COLO829 (cell line): ENCODE measurements at places on chromosomes 1 and 21.

DNA sequence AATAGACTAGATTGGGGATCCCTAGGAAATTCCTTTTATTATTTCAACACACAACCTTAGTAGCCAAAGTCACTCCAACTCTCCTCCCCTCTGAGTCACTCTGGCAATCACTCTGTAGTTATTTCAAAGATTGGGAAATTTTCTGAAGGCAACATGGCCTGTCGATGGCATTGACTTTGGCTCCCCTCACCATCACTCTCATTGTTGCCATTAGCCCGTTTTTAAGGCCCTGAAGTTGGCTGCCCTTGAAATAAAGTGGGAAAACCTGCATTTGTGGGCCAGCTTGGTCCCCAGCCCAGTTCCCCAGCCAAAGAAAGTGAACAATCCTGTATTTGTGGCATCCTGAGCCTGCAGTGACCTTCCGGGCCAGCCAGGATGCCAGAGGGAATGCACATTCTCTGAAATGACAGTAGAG lies 52.5 kb downstream of the CDC7 start:
- peak; percentile 23 for DNase-seq

GRCh38 chr1:241979071-241979470 lies 19.8 kb downstream of the MAP1LC3C start:
- DNase-seq, result no peak

DNA sequence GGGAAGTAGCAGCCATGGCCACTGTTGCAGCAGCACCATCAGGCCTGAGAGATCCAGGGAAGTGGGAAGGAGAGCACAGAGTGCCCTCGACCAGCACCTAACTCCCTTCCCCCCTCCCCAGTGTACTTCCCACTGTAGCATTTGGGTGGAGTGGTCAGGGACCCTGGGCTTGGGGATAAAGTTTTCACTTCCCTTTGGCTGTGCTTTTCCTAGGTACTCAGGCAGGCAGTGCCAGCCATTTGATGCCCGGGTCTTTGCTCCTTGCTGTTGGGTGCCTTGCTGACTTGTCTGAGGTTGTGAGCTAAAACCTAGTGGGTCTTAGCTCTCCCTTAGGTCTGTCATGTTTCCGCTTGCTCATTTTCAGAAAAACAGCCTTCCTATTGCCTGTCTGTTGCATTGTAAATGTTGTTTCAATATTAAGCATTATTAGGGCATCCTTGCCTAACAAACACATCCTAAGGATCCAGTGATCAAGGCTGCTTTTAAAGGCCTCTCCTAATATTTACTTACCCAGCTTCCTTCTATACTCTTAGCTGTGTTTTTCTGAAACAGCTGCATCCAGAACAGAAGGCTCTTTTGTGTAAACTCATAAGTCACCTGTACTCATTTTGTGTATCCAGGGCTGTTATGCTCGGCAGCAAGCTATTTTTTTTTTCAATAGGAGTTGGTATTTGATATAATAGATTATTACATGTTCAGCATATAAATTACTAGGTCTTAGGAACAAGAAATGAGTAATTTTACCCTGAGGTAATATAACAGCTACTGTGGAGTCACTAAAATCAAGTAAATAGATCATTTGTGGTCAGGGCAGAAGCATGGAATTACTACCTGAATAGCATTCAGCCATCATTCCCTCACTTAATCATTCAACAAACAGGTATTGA lies 418.6 kb upstream of the PROX1 start:
- DNase-seq, result no peak

DNA sequence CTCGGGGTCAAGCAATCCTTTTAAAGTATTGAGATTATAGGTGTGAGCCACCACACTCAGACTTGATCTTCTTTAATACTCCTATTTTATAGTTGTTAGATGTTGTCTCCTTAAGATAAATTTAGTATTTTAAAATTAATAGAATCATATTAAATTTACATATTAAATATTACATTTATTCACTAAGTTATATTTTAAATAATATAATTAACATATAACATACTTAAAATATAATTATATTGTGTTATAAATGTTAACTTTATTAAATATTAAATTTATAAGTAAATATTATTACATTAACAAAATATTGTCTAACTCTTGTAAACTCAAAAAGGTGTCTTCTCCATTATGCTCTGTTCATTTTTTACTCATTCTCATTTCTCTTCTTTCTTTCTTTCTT lies 675.9 kb upstream of the ADGRL4 start:
- no peak for DNase-seq

DNA sequence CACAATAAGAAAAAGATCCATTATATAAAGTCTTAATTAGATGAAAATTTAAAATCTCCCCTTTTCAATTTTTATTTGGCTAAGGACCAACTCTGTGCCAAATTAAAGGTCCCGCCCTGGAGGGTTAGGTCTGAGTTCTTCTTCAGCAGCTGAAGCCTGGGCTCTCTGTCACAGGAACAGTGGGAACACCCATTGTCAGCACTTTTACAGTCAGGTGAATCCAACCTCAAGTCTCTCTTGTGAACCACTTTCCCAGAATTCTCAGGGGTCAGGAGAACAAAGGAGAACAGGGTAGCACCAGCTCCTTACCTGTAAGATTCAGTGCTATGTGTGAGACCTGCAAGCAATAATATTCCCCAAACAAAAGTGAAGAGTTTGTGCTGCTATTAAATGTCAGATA lies 25.1 kb upstream of the HJV start:
- DNase-seq, result no peak

- no peak for DNase-seq
Observed at GRCh38 chr1:40079774-40080400, 17.2 kb downstream of the PPT1 start.
